ENCODE measurements at places on chromosomes 3 and 15. TPM values are rescaled to one million over a fixed set of nuclear protein-coding genes. Genes with fewer than 3 reads are reported as not detected.

GRCh38 chr15:69167218-69167846, 6.9 kb downstream of the GLCE start:
- DNase-seq = no peak

DNA sequence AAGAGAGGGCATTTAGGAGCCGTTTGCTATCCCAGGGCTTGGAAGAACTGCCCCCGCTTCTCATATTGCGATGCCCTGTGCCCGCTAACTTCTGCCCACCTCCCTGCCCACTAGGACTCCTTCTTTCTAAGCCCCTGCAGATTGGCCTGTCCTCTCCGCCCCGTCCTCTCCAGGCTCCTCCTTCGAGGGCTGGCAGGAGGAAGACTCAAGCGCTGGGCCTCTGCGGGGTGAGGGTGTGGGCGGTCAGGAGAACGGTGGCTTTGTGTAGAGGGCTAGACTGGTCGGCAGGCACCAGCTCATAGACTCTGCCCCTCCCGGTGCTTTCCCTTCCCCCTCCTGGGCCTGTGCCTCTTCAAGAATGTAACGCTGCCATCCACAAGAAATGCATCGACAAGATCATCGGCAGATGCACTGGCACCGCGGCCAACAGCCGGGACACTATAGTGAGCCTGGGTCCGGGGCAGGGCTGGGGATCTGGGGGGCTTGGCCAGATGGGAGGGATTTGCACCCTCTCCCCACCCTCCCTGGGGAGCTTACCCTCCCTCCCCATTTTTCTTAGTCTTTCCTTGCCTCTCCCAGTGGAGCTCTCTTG, 21.9 kb downstream of the PRKCD start:
- DNase-seq = no peak

GRCh38 chr3:71753701-71754609, at the start of gene GPR27:
Gene GPR27 (plus strand): TSS chr3:71753855. CDS start chr3:71754050, 195 bp downstream.
- DNase-seq = peak; percentile 47

GRCh38 chr3:75048650-75049049, 434.2 kb upstream of the CNTN3 start:
- DNase-seq = no peak

- DNase-seq = no peak
These were observed 731.6 kb downstream of the NAALADL2 start for GRCh38 chr3:175590745-175591144.

GRCh38 chr3:160291909-160292299, 66.7 kb downstream of the C3orf80 start:
- no peak for DNase-seq

DNA sequence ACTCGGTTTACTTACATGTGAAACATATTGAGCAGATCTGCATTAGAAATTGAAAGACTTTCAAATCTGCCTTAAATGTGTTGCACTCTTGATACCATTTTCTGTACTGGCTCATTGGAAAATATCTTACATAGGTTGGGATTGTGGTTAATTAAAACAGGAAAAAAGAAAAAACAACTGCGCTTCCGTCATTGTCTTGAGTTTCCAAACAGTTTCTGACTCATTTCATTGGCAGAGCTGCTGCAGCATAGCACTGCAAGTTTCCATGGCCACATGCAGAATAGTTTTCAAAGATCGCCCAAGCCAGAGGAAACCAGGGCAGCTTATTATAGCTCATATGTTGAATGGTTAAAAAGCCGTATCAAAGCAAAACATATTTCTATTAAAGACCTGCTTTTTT, 446.6 kb upstream of the BCHE start:
- no peak for DNase-seq

GRCh38 chr15:99732751-99733267, 428 bp downstream of the LYSMD4 start:
- DNase-seq = peak; percentile 14

- DNase-seq = no peak
These were observed 100.1 kb upstream of the SLC2A2 start for GRCh38 chr3:171126478-171127209.

GRCh38 chr3:104717828-104718196, 648.9 kb upstream of the ALCAM start:
- no peak for DNase-seq

DNA sequence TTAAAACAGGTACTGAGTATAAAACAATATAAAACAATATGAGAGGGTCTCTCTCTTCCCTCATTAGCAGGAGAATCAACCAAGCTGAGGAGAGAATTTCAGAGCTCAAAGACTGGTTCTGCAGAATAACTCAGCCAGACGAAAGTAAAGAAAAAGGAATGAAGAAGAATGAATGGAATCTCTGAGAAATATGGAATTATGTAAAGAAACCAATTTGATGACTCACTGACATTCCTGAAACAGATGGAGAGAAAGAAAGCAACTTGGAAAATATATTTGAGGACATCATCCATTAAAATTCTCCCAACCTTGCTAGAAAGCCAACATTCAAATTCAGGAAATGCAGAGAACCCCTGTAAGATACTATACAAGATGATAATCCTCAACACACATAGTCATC, 630.9 kb downstream of the PYDC2 start:
- DNase-seq = no peak

- no peak for DNase-seq
These were observed 152.3 kb downstream of the ITPR1 start for GRCh38 chr3:4645468-4645867.

- no peak for DNase-seq
These were observed 7.5 kb upstream of the UBL7 start for GRCh38 chr15:74468341-74469032.

DNA sequence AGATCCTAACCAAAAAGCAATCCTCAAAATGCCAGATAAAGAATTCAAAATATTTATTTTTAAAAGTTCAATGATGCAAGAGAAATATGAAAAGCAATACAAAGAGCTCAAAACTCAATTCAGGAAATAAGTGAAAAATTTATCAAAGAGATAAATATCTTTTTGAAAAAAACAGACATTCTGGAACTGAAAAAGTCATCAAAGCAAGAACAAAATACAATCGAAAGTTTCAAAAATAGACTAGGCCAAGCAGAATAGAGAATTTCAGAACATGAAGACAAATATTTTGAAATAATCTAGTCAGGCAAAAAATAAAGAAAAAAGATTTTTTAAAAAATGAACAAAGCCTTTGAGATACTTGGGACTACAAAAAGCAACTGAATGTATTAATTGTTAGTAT, 83.4 kb upstream of the STT3B start:
- no peak for DNase-seq

DNA sequence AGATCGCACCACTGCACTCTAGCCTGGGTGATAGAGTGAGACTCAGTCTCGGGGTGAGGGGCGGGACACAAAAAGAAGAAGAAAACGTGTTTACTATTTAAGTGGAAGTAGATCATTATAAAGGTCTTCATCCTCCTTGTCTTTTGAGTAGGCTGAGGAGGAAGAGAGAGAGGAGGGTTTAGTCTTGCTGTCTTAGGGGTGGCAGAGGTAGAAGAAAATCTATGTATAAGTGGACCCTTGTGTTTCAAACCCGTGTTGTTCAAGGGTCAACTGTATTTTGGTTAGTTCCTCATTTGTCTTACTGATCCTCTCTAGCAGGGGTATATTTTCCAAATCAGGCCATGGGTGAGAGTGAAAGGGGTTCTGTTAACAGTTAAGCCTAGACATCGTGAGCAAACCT, 40.1 kb downstream of the TRIM71 start:
- no peak for DNase-seq

- DNase-seq = no peak
These were observed 211.4 kb downstream of the NR1D2 start for GRCh38 chr3:24156466-24156865.

DNA sequence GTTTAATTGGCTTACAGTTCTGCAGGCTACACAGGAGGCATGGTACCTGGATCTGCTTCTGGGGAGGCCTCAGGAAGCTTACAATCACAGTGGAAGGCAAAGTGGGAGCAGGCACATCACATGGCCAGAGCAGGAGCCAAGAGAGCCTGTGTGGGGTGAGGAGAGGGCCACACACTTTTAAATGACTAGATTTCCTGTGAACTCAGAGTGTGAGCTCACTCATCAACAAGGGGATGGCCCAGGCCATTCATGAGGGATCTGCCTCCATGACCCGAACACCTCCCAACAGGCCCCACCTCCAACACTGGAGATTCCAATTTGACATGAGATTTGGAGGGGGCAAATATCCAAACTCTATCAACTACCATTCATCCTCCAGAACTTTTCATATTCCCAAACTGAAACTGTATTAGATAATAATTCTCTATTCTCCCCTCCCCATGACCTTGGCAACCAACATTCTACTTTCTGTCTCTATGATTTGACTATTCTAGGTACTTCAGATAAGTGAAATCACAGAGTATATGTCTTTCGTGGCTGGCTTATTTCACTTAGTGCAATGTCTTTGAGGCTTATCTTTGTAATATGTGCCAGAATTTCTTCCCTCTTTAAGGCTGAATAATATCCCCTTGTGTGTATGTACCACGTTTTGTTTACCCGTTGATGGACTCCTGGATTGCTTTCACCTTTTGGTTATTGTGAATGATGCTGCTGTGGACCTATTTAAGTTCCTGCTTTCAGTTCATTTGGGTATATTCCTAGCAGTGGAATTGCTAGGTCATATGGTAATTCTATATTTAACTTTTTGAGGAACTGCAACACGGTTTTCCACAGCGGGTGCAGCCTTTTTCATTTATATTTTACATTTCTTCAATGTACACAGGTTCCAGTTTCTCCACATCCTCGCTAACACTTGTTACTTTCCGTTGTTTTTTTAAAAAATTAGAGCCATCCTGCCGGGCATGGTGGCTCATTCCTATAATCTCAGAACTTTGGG, 43.8 kb downstream of the TKT start:
- DNase-seq = no peak

- DNase-seq = no peak
These were observed 11.9 kb downstream of the C2CD4B start for GRCh38 chr15:62153228-62153627.

DNA sequence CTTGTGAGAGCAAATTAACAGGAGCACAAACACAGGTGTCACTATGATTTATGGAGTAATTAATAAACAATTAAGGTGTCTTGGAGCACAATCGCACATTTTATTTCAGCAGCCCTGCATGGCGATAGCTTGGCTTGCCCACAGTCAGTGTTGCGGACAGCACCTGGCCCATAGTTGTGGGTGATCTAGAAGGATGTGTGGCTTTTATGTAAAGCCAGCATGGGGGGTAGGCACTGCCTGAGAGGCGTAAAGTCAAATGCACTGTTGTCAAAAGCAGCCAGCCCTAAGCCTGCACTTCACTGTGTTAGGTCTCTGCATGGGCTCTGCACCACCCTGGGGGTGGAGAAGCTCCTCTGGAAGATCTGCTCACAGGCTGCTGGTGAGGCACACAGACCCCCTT, 177.4 kb upstream of the PPP2R3A start:
- DNase-seq = no peak

GRCh38 chr3:44429459-44429858, 48.0 kb downstream of the ZNF445 start:
- DNase-seq = no peak

DNA sequence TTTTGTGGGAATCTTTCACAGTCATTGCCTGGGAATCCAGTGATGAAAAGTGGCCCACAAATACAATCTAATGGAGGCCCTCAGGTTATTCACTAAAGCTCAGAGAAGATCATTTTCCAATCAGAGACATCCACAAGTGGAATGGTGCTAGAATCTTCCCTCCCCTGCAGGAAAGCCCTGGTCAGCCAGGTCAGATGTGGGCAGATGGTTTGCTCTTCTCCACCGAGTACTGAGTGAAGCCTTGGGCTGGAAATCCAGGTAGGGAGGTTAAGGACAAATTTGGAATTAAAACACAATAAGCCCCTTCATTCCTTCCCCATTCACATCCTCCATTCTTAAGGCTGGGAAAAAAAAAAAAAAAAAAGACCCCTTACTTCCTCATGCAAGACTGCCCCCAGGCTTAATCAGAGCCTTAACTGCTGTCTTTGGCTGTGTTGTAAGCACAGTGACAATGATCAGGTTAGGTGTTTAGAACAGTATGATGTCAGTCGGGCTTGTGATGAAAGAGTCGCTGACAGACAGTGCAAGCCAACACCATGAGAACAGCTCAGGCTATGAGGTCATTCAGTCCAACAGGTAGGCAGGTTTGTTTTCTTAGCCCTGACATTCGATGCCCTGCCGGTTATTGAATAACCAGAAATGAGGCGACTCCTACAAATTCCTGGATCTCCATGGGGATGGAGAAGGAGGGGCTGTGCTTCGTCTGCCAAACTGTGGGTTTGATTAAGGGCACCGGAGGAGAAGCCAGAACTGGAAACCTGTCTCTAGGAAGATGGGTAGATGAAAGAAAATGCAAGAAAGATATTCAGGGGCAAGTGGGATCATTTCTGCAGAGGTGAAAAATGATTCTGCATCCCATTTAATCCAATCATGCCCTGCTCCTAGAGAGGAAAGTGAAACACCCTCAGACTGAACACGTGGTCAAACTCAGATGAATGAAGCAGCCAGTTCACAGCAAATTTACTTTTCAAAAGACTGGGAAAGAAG, 23.5 kb upstream of the HES1 start:
- DNase-seq = peak; percentile 42

DNA sequence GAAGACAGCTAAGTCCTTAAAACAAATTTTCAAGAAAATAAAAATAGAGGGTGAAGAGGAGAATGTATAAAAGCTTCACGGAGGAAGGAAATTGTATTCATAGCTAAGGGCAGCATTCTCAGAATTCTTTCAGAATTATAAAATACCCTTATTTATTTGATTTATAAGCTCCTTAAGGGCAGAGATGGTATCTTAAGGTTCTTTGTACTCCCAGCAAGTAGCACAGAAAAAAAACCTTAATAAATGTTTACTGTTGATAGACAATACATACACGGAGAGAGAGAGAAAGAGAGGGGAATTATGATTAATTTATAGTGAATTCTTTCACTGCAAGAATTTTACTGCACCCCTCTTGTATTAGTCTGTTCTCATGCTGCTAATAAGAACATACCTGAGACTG, 375.6 kb upstream of the CCDC54 start:
- no peak for DNase-seq

The POPDC2 gene
- 0.40 TPM for total RNA-seq

The CCR4 gene
- not detected for total RNA-seq

The GOLIM4 gene
- total RNA-seq = 26.4 TPM

The VILL gene
- total RNA-seq = 2.8 TPM

The MINAR1 gene
- total RNA-seq = 0.44 TPM

The ACP3 gene
- not detected for total RNA-seq

The MST1R gene
- total RNA-seq = 0.22 TPM

The P2RY14 gene
- not detected for total RNA-seq

The EPHA3 gene
- not detected for total RNA-seq

All from lung microvascular endothelial cell (primary cell).